ENCODE measurements at places on chromosomes 11 and 22.

- DNase-seq = no peak
These were observed 115.0 kb downstream of the TMPRSS5 start for GRCh38 chr11:113591117-113591516.

GRCh38 chr11:117900720-117901440 is 24.4 kb upstream of the FXYD6 start:
- DNase-seq = no peak

DNA sequence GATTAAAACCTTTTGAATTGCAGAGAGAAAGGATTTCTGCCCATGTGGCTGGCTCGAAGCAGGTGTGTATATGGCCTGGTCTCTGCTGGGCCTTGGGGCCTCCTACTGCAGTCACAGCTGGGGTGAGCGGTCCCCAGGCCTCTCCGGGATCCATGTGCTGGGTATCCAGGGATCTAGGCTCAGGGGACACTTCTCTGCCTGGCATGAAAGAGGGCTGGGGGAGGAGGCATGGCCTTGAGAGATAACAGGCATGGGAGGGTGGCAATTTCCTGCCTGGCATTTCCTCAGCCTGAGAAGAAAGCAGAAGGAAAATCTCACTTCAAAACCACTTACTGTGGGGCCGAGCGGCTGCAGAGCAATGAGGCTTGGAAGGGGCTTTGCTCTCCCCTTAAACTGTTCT is 20.3 kb upstream of the PARVG start:
- no peak for DNase-seq

DNA sequence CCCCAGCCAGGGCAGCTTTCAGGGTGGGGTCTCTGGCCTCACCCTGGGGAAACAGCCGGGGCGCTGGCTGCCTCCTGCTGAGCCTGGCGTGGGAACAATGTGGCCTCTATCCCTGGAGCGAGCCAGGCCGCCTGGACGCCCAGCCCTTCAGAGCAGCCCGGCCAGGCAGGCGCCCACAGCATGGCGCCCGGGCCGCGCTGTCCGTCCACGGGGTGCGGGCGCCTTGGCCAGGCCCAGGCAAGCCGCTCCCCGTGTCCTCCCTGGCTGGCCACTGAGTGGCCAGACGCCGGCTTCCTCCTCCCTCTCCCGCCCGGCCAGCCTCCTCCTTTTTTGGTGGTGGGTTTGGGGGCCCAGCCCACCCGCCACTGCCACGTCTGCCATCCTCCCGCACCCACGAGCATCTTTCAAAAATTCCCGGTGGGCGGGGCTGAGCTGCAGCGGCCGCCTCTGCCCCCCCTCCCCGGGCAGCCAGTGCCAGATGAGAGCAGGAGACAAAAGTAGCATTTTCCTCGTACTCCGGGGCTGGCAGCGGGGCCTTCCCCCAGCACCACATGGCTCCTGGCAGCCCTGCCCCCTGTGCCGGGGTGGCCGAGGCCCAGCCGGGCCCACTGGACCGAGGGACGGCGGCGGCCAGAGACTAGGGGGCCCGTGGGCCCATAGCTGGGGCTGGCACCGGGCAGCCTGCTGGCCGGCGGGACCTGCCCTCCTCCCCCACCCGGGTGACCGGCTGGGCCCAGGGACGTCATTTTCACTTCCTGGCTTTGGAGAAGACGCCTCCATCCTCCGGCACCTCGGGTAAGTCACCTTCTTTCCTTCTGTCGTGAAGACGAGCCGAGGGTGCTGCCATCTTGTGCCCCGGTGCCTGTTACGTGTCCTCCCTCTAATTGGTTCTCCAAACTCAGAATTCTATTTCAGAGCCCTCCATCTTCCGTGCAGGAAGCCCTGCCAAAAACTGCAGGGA is 70.2 kb upstream of the PPARA start:
- DNase-seq = no peak

DNA sequence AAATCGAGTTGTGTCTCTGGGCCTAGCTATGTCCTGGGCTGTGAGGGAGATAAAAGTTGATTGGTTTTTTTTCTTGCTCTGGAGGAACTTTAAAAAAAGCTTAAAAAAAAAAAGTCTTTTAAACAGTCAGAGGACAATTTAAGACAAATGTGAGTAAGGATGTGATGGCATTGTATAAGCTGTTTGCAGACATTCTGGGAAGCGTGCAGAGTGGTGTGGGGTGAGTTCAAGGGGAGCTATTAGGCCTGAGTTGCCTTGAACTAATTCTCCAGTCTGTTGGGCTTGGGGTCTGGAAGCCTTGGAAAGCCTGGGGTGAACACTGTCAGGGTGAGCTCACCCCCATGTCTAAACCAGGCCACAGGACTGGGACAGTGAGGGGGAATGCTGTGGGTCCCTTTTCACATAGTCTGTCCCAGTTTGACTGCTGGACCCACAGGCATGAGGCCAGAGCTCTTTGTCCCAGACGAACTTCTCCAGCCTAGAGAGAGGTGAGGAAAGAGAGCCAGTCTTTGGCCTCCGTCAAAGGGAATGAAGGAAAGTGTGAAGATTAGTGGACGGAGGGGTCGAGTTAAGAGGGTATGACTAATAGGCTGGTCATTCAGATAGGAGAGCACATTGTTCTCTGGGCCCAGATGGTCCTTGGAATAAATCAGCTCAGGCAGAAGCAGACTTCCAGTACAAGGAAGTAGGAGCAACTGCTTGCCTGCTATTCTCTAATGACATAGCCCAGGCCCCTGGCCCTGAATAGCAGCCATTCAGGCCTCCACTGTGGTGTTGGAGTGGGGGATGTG is 76.4 kb upstream of the NNMT start:
- DNase-seq = no peak

GRCh38 chr22:44589831-44590230 is 91.8 kb upstream of the RTL6 start:
- DNase-seq = no peak

GRCh38 chr22:39498368-39498767 is 3.7 kb upstream of the MIEF1 start:
- no peak for DNase-seq

DNA sequence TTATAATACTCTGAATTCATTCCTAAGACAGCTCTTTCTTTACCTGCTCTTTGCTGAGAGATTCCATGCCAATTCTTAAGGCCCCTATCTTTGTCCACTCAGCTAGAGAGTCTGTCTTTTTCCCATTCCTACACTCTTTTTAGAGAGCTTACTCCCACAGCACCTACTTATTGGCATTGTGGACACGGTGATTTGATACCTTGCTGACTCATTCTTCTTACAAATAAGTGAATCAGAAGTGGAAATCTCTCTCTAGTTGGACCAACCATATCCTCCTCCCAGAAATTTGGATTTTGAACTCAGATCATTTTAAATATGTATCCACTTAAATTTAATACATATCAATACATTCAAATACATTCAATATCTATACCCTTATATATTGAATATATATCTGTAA is 32.5 kb upstream of the OR6M1 start:
- no peak for DNase-seq

- no peak for DNase-seq
These were observed 86.5 kb upstream of the CARD18 start for GRCh38 chr11:105226091-105226490.

DNA sequence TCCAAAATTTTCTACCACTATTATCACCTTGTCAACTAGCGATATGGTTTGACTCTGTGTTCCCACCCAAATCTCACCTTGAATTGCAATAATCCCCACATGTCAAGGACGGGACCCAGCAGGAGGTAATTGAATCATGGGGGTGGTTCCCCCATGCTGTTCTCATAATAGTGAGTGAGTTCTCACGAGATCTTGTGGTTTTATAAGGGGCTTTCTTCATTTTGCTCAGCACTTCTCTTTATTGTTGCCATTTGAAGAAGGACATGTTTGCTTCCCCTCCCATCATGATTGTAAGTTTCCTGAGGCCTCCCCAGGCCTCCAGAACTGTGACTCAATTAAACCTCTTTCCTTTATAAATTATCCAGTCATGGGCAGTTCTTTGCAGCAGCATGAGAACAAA is 73.5 kb upstream of the ZC3H12C start:
- DNase-seq = no peak
